ENCODE measurements at places on chromosomes 4 and X.

GRCh38 chr4:10803713-10804343 is 119.3 kb upstream of the CLNK start:
- no peak for DNase-seq

- DNase-seq, result no peak
Observed at GRCh38 chr4:2272026-2272827, 10.3 kb upstream of the MXD4 start.

DNA sequence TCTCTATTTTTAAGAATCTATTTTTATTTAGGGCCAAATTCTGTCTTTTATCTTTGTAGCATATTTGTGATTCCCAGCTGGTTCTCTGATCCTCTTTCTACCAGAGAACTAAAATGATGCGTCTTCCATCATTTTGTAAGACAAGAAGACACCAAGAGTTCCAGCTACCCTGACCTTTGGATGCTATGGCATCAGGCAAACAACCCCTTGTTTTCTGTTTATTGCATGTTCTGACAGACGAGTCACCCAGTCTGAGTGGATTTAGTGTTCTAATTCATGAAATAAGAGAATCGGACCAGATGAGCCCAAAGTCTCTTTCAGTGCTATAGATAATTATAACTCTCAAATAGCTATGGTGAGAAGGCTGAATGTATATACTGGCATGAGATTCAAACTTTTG is 69.7 kb downstream of the ZFYVE28 start:
- DNase-seq, result no peak

GRCh38 chr4:143362349-143363046 is 25.8 kb downstream of the GAB1 start:
- no peak for DNase-seq

- DNase-seq, result no peak
Observed at GRCh38 chr4:11074581-11075241, 354.0 kb downstream of the HS3ST1 start.

DNA sequence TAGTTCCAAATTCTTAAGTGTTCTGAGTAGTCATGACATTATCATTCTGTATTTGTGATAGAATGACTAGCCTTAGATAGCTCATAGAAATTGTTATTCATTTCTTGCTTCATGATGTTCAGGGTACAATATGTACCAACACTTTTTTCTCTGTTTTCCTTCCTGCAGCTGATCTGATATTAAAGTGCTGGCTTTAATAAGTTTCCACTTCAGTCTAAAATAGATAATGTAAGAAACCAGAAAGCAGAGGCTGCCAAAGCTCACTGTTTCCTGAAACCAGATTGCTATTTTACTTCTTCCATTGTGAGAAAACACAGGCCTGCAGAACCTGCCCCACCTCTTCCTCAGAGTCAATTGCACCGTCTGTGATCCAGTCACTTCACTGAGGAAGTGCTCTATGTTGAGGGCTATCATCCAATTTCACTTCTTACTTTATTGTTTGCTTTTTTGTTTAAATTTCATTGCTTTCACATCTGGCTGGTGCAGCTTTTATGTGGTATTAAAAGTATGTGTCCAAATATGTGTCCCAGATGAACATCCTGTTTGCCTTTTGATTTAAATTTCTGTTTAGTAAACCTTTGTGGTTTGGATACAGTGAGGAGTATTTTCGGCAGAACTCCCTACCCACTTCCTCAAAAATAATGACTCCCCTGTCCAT is 652.1 kb downstream of the ANKRD50 start:
- DNase-seq, result no peak

GRCh38 chrX:110755061-110755460 is 40.6 kb downstream of the CHRDL1 start:
- DNase-seq, result no peak

DNA sequence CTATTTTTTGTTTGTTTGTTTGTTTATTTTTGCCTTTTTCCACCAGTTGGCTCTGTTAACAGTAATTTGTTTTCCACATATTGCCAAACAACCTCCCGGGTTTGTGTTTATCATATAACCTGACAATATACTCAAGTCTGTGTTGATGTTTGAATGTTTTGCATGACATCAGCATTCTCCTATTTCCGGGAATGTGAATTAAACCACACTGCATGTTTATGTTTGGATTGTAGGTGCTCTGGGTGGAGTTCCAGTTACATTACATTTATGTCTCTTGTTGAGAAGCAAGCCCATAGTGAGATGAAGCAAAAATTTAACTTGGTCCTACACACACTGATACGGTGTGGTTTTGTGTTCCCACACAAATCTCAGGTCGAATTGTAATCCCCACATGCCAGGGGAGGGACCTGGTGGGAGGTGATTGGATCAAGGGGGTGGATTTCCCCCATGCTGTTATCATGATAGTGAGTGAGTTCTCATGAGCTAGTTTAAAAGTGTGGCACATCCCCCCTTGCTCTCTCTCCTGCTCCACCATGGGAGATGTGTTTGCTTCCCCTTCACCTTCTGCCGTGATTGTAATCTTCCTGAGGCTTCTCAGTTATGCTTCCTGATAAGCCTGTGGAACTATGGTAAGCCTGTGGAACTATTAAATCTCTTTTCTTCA is 54.4 kb upstream of the CLNK start:
- DNase-seq, result no peak

GRCh38 chr4:84110040-84110439 is 389.1 kb downstream of the NKX6-1 start:
- DNase-seq, result no peak

GRCh38 chr4:48033825-48034413 is 17.3 kb downstream of the NIPAL1 start:
- no peak for DNase-seq

DNA sequence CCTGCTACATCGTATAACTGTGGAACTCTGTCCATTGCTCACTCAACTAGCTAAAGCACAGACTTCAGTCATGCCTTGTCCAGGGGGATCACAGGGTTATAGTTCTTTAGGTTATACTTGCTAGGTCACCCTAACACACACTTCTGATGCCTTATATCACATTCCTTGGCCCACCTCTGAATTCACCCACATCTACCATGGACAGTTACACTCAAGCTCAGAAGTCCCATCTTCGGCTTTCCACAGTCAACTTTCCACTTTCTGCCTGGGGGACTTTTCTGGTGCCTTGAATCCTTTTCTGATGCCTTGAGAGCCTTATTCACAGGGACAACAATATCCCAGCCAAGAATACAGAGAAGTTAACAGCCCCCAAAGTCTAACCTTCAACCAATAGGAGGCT is 129.2 kb upstream of the MAOA start:
- no peak for DNase-seq

All from kidney epithelial cell (primary cell).